Activated T-cell treated with anti-CD3 and anti-CD28 coated beads, Interleukin-2, amount 50 U/mL, for 72 hours (primary cell): ENCODE measurements at places on chromosomes 16 and 17.

DNA sequence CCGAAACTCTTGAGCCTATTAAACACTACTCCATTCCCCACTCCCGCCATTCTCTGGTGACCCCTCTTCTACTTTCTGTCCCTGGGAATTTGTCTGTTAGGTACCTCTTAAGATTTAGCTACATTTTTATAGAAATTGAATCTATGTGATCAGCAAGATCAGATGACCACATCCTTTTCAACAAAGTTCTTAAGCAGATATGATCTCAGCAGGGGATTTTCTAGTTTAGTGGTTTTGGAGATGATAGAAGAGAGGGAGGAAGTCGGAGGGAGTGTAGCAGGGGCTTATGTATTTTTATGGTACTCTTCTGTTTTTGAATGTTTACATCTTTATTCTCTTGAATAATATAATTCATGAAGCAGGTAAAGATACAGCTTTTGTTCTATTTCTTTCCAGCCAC is 40.8 kb downstream of the RPA1 start:
- DNase-seq = peak; percentile 15

- DNase-seq = no peak
Measured at GRCh38 chr17:44795421-44795820, 34.7 kb downstream of the GJC1 start.

DNA sequence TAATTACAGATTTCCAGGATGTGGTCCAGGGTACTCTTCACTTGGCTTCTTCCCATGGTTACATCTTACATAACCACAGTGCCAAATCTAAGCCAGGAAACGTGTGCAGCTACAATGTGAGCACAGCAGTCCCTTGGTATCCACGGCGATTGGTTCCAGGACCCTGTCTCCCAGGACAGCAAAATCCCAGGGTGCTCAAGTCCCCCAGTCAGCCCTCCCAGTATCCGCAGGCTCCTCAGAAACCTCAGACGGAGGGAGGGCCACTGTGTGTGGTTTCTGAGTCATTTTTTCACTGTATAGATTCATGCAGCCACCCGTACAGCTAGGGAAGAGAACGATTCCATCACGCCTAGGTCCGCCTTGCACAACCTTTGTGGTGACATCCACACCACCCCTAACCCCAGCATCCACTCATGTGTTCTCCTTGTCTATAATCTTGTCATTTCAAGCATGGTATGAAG is 11.1 kb upstream of the ATP2C2 start:
- DNase-seq = peak; percentile 25

- no peak for DNase-seq
Measured at GRCh38 chr16:9957433-9957832, 224.8 kb downstream of the GRIN2A start.

DNA sequence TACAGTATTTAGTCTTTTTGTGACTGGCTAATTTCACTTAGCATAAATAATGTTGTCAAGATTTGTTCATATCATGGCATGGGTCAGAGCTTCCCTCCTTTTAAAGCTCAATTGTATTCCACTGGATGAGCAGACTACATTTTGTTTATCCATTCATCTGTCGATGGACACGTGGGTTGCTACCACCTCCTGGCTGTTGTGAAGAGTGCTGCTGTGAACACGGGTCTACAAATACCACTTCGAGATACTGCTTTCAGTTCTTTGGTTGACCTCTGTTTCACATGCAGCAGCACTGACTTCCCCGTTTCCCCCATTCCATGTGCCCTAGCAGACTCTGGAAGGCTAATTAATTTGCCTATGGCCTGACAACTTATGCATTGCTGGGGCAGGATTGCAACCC is 285.4 kb downstream of the SHISA9 start:
- DNase-seq = no peak
